CD4-positive, alpha-beta T cell (primary cell): ENCODE measurements at places on chromosomes 4 and X.

GRCh38 chr4:53914313-53915016, 149.9 kb downstream of the CHIC2 start:
- DNase-seq: no peak

- DNase-seq: no peak
These were observed 38.8 kb downstream of the CLCN3 start for GRCh38 chr4:169658975-169659715.

DNA sequence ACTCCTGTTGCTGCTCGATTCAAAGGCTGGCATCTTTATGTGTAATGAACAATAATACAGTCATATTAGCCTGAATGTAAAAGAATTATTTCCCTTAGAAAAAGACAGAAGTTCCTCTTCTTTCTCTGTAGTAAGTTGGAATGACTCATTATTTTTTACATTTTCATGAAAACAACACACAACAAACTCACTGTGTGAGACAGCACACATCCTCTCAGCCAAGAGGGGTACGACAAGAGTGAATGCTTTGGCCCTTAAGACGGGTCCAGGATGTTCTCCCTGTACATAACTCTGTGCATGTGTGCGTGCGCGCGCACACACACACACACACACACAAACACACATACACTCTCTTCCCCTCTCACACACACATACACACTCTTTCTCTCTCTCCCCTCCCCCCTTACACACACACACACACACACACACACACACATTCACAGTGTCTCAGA, 72.8 kb downstream of the MANBA start:
- DNase-seq: peak; percentile 5

DNA sequence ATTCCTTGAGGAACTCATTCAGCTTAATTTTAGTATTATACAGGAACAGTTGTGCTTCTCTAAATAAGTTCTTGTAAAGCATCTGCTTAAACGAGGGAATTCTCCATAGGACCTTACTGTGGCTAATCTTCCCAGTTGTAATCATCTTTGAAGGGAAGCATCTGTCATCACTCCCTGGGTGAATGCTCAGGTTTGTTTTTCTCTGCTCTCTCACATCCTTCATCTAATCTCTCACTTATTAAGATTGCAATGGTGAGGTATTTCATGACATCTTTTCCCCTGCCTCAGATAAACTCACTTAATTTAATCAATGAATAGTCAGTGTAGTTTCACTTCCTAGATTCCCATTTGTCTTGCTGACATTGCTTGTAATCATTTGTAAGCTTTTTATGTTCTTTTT, 121.8 kb upstream of the ADAMTS3 start:
- no peak for DNase-seq

GRCh38 chrX:148979786-148980185, 479.4 kb downstream of the AFF2 start:
- DNase-seq: no peak

- no peak for DNase-seq
These were observed 285.5 kb upstream of the PCDH7 start for GRCh38 chr4:30434656-30435055.

- DNase-seq: no peak
These were observed 145.1 kb downstream of the INPP4B start for GRCh38 chr4:142701017-142701416.

- DNase-seq: no peak
These were observed 1.4 kb downstream of the LSM6 start for GRCh38 chr4:146176891-146177290.

GRCh38 chr4:92968556-92968955, 664.8 kb downstream of the GRID2 start:
- DNase-seq: no peak

GRCh38 chr4:6362896-6363295, 93.2 kb downstream of the WFS1 start:
- peak; percentile 15 for DNase-seq
